ENCODE measurements at places on chromosomes 1 and 21.

GRCh38 chr1:201226859-201227488 lies 36.4 kb downstream of the IGFN1 start:
- DNase-seq = no peak

- DNase-seq = no peak
These were observed 50.6 kb upstream of the SLC2A1 start for GRCh38 chr1:43009274-43009673.

DNA sequence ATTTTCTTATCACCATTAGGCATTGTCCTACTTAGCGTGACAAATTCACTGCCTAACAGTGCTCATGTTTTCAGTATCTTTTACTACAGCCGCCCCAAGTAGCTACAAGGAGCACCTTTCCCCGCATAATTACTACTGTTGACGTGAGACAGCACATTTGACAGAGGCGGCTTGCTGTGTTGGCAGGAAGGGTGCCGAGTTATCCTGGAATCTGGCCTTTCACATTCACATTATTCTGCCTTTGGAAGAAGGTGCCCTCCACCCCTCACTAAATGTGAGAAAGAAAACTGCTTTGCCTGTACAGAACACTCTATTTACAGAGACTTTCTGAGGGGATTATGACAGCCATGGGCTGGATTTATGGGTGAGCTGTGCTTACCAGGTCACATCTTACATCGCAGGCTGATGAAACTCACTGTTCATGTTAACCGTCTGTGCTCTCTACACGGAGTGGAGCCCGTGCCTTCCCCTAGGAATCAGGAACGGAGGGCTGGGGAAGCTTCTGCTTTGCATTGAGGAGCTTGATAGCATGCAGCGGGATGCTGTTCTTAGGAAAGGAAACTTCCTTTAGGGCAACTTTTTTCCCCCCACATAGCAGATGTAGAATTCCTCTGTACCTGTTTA lies 148.0 kb upstream of the ZRANB2 start:
- DNase-seq = no peak

DNA sequence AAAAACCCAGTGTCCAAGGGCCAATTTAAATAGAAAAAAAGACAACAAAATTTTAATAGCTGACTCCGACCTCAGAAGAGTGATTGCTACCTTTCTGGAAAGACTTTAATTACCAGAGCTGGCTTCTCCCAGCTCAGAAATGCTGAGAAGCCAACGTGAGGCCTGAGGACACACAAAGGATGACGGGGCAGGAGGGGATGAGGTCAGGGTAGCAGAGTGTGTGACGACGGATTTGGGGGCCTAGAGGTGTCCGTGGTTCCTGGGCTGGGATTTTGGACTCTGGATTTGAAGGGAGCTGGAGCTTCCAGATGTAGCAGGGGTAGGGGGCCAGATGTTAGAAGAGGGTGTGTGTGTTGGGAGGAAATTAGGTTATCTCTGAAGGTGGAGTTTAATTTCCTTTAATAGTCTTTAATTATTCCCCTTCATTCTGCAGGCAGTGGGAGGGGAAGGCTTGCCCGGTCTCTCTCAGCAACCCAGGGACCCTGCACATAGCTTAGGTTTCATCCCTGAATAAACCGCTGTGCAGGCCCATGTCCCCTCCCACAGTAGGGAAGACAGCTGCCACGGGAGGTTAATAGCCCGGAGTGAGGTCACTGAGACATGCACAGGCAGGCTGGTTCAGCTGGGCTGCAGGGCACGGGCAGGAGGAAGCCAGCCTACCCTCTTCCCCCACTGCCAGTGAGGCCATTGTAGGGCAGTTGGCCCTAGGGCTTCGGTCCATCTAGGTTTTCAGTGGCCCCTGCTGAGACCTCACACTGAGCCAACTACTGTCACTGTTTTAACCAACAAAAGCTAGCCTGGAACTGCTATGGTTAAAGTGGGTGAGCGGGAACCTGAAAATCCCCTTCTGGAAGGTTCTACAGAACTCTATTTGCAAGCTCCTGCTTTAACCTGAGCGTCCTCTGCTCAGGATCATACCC lies 3.8 kb upstream of the PADI3 start:
- no peak for DNase-seq

GRCh38 chr1:209770636-209771415 lies 13.5 kb downstream of the C1orf74 start:
- no peak for DNase-seq

- DNase-seq = no peak
These were observed 1.8 kb downstream of the CDC42BPA start for GRCh38 chr1:227316456-227316855.

DNA sequence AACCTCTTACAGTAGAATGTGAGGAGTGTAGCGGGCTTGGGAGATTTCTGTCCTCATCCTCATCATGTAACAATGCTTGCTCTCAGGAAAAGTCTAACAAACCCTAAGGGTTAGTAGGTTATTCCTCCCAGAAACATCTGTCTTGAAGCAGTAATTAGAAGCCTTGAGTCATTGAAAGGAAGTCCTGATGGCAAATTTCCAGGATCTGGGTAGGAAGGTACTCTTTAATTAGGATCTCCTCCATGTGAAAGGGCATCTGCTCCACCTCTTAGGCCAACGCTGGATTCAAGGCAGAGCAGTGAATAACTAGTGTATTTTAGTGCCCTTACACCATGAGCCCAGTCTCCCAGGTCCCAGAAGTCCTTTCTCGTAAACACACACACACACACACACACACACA lies 106.6 kb upstream of the BARHL2 start:
- DNase-seq = no peak

DNA sequence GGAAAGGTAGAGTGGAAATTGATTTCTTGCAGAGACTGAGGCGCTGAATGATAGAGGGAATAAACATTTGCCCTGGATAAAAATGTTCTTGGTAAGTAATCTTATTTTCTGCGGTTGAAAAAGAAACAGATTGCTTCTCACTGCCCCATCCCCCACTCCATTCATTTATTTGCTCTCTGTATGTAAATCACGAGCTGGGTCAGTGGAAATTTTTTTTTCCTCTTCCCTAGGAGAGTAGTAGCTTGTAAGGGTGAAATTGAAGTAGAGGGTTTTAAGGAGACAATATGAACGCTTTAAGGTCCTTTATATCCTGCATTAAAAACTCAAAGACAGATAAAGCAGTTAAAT lies 1.4 kb upstream of the BRINP3 start:
- DNase-seq = no peak

DNA sequence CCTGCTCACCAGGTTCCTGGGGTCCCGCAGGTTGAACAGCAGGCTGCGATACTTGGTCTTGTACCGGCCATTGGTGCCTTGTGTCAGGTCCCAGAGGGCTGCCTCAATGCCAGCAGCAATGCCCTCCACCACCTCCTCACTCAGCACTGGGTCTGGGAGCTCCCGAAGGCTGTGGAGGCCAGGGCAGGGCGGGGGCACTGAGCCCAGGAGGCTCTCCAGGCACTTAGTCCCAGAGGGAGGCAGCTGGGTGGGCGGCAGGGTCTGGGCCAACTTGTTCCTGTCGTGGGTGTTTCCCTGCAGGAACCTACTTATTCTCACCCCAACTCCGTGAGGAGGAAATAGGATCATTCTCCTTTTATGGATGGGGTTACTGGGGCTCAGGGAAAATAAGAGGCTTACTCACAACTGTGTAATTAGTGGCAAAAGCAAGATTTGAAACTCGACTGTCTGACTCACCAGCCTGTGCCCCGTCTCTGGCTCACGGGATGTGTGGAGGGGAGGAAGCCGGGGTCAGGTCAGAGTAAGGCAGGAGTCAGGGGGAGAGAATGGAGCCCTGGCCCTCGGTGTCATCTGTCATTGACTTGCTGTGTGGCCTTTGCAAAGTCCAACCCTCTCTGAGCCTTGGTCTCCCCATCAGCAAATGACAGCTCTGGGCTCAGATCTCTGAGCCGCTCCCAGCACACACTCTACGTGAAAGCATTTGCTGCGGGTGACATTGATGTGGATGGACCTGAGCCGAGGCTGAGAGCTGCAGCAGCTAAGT lies 17.2 kb downstream of the SPOCD1 start:
- no peak for DNase-seq

- DNase-seq = no peak
These were observed 304.0 kb downstream of the DUSP10 start for GRCh38 chr1:221437926-221438325.

- DNase-seq = no peak
These were observed 30.3 kb downstream of the PARK7 start for GRCh38 chr1:7991504-7992440.

DNA sequence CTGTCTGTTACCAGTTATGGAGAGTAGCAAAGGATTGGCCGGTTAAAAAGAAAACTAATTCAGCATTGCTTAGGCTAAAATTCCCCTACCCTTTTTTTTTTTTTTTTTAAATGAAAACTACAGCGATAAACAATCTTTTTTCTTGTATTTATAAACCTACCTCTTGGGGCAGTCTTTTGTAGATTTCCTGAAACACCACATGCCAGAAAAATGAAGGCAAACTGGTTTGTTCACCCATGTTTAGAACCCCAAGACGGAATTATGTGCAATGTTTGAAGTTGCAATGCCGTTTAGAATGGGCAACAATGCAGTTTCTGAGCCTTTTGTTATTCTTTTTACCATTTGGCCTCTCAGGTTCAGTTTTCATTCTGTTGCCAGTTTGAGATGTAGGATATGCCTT lies 59.1 kb downstream of the PRDM2 start:
- no peak for DNase-seq

GRCh38 chr1:231971397-231972110 lies 345.0 kb downstream of the DISC1 start:
- no peak for DNase-seq

DNA sequence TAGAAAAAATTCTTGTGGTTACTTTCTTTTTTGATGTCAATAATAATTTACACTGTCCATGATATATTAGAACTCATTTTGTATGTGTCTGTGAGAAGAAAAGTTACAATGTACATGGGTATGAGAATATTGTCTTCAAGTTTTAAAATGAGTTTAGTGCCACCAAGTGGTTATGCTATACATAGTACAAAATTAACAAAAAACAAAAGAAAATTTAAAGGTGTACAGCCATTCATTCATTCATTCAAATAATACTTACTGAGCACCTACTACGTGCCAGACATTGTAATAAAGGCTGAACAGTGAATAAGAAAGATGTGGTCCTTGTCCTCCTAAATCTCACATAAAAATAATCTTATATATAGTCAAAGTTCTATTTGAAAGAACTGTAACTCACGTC lies 27.7 kb downstream of the UCHL5 start:
- no peak for DNase-seq

DNA sequence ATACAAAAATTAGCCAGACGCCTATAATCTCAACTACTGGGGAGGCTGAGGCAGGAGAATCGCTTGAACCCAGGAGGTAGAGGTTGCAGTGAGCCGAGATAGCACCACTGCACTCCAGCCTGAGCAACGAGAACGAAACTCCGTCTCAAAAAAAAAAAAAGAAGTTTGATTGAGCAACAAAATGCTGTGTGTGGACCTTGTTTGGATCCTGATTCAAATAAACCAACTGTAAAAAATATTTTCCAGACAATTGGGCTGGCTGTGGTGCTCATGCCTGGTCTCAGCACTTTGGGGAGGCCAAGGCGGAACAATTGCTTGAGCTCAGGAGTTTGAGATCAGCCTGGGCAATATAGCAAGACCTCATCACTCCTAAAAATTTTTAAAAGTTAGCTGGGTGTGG lies 16.8 kb downstream of the PTAFR start:
- DNase-seq = no peak

DNA sequence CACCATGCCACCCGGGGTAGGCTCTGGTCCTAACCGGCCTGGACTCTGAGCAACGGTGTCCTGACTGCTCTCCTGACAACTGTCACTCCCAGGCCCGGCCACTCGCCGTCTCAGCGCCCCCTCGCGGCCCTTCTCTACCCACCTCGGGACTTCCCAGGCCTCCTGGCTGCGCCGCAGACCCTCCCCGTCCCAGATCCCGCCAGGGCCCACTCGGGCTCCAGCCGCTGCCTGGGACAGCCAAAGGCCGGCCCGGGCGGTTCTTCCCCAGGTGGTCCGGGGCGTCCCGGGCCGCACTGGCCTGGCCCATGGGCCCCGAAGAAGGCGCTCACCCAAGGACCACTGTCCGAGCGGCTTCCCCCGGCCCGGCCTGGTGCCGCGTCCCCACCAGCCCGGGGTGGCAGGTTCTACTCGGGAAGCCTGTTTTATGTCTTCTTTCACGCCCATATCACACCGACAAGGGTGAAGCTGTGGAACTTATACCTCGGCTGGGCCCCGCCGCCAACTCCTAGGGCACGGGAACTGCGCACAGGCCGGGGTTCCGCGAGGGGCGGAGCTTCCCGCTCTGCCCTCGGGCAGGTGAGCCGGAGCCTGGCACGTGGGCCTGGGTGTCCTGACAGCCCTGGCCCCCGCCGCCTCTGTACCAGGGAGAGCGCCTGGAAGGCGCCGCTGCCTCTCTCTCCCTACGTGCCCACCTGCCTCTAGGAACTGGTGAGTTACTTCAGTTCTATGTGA lies 138.3 kb downstream of the TTLL7 start:
- peak; percentile 37 for DNase-seq

- no peak for DNase-seq
These were observed 207.0 kb downstream of the SIPA1L2 start for GRCh38 chr1:232422898-232423297.
